ENCODE measurements at places on chromosomes 6 and 20.

DNA sequence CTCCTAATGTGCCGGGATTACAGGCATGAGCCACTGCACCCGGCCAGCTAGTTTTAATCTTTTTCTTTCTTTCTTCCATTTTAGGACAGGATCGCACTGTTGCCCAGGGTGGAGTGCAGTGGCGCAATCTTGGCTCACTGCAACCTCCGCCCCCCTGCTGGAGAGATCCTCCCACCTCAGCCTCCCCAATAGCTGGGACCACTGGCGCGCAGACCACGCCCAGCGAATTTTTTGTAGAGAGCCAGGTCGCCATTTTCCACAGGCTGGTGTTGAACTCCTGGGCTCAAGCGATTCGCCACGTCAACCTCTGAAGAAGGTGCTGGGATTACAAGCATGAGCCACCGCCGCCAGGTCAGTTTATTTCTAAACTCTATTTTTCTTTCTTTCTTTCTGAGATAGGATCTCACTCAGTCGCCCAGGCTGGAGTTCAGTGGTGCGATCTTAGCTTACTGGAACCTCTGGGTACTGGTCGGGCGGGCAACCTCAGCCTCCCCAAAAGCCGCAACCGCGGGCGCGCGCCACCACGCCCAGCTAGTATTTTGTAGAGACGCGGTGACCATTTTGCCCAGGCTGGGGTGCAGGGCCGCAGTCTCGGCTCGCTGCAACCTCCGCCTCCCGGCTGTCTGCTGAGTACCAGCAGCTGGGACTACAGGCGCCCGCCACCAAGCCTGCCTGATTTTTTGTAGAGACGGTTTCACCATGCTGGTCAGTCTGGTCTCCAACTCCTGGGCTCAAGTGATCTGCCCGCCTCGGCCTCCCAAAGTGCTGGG, 20.0 kb upstream of the LIN28B start:
- no peak for DNase-seq

DNA sequence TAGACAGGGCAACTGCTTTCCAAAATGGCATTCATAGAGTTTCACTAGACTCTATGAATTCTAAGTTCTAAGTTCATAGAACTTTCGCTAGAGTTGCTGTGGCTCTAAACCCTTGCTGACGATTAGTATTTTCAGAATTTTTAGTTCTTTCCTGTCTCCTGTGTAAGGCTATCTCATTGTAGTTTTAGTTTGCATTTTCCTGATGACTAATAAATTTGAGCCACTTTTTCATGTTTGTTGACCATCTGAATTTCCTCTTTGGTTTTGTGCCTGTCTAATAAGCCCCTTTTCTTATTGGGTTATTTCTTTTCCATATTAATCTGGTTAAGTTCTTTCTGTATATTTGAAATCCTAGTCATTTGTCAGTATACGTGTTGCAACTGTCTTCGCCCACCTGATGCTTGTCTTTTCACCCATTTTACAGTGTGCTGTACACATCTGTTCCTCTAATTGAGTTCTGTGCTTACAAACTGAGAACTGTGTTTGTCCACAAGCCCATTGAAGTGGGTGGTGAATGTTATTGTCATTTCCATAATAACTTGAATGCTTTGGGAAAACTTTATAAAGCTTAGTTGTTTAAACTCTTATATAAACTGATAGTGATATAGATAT, 177.7 kb upstream of the CDYL start:
- DNase-seq = no peak

- no peak for DNase-seq
Measured at GRCh38 chr6:105318660-105319059, 84.2 kb downstream of the PREP start.

- DNase-seq = no peak
Measured at GRCh38 chr6:117542493-117542892, 59.8 kb downstream of the GOPC start.

- no peak for DNase-seq
Measured at GRCh38 chr6:157428427-157429202, 47.6 kb downstream of the ZDHHC14 start.

DNA sequence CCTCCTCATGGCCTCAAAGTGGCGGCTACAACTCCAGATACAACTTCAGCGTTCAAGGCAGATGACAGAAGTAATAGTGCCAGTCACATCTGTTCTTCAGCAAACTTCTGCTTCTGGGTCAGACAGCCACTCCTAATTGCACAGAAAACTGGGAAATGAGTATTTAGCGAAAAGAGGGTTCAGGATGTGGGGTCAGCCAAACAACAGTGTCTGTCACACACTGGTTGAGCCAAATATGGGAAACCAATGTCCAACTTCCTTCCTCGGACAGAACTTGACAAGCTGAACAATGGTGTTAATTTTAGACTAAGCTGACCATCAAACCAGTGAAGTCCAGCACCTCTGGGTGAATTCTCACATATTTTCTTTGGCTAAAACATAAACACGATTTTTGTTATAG, 22.1 kb downstream of the NUDT3 start:
- no peak for DNase-seq

GRCh38 chr20:1897541-1897940, 2.3 kb downstream of the SIRPA start:
- no peak for DNase-seq
